ENCODE measurements at places on chromosomes 11 and 22. TPM values are rescaled to one million over a fixed set of nuclear protein-coding genes. Genes with fewer than 3 reads are reported as not detected.

DNA sequence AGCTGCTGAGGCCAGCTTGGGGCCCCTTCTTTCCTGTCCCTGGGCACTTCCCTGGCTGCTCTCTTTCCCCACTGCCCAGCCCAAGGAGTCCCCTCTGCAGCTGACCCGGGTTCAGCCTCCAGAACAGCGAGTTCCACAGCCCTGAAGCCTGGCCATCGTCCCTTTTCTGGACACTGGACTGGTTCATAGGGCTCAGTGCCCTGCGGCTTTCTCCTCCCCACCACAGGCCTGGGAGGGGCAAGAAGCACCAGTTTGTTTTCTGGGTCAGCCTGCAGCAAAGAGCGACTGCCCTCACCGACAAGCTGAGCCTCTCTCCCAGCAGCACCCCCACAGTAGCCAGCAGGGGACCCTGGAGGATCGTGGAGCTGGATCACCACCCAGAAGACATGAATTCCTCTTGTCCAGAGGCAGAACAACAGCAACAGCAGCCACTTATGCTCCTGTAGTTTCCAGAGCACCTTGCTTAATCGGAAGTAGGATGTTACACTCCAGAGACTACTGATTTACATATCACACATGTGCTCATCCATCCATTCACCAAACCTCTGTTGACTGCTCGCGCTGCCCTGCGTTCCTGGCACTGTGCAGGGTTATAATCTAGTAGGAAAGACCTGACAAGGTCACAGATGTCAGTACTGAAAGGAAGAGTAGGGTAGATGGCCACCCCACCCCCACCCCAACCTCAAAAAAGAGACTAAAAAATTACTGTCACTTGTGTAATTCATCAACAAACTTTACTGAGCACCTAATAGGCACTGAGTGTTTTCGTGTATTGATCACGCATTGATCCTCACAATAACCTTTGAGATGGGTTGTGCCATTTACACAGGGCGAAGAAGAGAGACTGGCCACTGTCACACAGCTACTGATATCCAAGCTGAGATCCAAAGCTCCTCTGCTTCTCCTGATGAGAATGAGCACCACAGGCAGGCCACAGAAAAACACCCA, 13.0 kb upstream of the CXCR5 start:
- no peaks in the 10 kb centered on the region for H3K4me1 ChIP-seq
- DNase-seq = peak; percentile 66
- peak overlapping the region; percentile 96 for H3K27ac ChIP-seq
- no peaks in the 10 kb centered on the region for H3K36me3 ChIP-seq
- no peaks in the 10 kb centered on the region for H3K27me3 ChIP-seq

- no peak overlapping the region for H3K27ac ChIP-seq
- peak; percentile 88 for DNase-seq
- no peaks in the 10 kb centered on the region for H3K4me1 ChIP-seq
- H3K27me3 ChIP-seq = no peaks in the 10 kb centered on the region
Measured at GRCh38 chr11:60915248-60915914, 1.4 kb downstream of the TMEM109 start.

GRCh38 chr22:46754110-46754799, 8.2 kb upstream of the TBC1D22A start:
- peak; percentile 98 for DNase-seq
- H3K27me3 ChIP-seq = no peaks in the 10 kb centered on the region
- H3K27ac ChIP-seq = peak overlapping the region; percentile 97
- no peak overlapping the region for H3K4me3 ChIP-seq
- no peaks in the 10 kb centered on the region for H3K4me1 ChIP-seq
- no peaks in the 10 kb centered on the region for H3K36me3 ChIP-seq

DNA sequence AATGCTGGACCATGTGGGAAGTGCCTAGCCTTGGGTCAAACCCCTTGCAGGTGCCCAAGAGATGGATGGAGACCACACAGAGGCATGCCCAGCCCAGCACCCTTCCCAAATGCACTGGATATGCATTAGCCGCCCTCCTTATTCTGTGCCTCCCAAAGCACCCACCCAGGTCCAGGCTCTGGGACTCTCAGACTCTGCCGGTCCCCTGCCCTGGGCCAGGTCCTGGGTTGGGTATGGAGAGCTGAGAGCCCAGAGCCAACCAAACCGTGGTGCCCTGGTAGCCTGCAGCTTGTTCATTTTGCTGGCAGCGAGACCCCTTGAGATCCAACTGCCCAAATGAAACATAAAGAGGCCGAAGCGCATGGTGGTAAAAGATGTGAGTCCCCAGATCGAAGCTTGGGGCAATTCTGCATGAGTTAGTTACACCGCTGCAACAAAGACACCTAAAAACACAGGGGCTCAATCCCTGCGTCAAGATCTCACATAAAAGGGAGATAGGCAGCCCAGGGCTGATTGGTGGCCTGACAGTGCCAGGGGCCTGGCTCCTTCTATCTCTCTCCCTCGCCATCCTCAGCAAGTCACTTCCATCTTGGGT, 61.5 kb downstream of the MYEOV start:
- H3K4me3 ChIP-seq = no peak overlapping the region
- no peaks in the 10 kb centered on the region for H3K27me3 ChIP-seq
- DNase-seq = peak; percentile 59
- H3K36me3 ChIP-seq = no peaks in the 10 kb centered on the region
- H3K4me1 ChIP-seq = no peaks in the 10 kb centered on the region
- no peak overlapping the region for H3K27ac ChIP-seq

Gene SPCS2
- 126 TPM for total RNA-seq

Gene TRPC6
- 5.4 TPM for total RNA-seq
